ENCODE measurements at places on chromosomes 4 and X. TPM values are rescaled to one million over a fixed set of nuclear protein-coding genes. Genes with fewer than 3 reads are reported as not detected.

TLR10 gene
- not detected for total RNA-seq

TXLNG gene
- total RNA-seq, result 23.8 TPM

SLIT2 gene
- total RNA-seq, result 0.07 TPM

RAI2 gene
- 0.17 TPM for total RNA-seq

HNRNPD gene
- total RNA-seq, result 438 TPM

HPGDS gene
- not detected for total RNA-seq

SHISA3 gene
- not detected for total RNA-seq

CXCL10 gene
- 6.5 TPM for total RNA-seq

DMRTC1B gene
- total RNA-seq, result not detected

GPR143 gene
- total RNA-seq, result not detected

RHOXF2B gene
- total RNA-seq, result not detected

GPRASP1 gene
- 0.44 TPM for total RNA-seq

DNA sequence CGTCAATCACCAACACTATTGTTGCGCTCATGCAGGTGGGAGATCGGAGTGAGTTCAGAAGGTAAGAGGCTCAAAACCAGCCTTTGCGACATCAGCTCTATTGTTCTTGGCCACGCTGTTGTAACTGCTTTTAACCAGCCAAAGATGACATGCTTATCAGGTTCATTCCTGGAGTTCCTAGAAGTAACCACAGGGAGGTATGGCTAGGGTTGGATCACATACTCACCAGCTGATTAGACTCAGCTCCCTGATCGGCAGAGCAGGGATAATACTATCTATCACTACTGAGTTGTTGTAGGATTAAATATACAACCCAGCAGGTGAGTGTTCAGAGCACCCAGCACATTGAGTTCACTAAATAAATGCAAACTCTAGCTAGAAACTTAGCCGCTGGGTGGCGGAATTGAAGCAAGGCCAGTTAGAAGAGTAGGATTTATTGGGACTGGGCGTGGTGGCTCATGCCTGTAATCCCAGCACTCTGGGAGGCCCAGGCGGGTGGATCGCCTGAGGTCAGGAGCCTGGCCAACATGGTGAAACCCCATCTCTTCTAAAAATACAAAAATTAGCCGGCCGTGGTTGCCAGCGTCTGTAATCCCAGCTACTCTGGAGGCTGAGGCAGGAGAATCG is 12.4 kb downstream of the SLC34A2 start:
- no peaks in the 10 kb centered on the region for H3K36me3 ChIP-seq
- H3K4me3 ChIP-seq, result no peak overlapping the region
- H3K27ac ChIP-seq, result no peak overlapping the region
- H3K4me1 ChIP-seq, result no peaks in the 10 kb centered on the region

DNA sequence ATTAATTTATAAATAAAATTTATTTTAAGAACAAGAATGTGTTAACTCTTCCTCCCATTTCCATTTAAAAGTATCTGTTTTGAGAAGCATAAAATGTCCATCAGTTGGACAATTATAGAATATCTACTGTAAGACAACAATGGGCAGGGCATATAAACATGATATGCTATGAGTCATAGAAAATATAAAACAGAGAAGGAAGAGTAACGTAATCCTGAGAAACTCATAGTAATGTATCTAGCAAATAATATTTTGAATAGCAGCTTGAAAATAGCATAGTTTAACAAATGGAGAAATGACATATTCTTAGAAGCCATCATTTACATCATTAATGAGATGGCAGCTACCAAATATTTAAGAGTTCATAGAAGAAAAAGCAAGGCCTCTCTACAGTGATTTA is 820.3 kb upstream of the PCDH10 start:
- no peaks in the 10 kb centered on the region for H3K36me3 ChIP-seq
- no peak for DNase-seq
- no peak overlapping the region for H3K27ac ChIP-seq
- H3K4me3 ChIP-seq, result no peak overlapping the region
- no peaks in the 10 kb centered on the region for H3K4me1 ChIP-seq

- peaks cover 61% of the 10 kb centered on the region for H3K36me3 ChIP-seq
- peak; percentile 90 for DNase-seq
- H3K27ac ChIP-seq, result peak overlapping the region; percentile 99
- H3K4me1 ChIP-seq, result peaks cover 69% of the 10 kb centered on the region
Observed at GRCh38 chr4:82428969-82429727, 1.1 kb downstream of the HNRNPDL start.

DNA sequence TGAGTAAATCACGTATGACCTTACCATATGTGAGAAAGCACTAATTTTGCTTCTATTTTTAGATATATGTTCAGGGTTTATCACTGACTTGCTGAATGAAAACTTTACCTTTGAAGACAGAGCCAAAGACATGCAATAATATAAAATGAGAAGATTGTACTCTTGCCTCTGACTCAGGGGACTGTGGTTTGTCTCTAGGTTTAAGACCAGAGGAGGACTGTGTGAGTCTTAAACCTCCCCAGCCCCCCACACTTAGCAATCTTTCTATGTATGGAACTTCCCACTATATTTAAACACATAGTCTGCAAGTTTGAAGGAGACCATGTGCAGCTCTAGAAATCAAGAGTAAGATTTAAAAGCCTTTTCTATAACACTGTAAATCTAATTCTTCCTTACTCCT is 368.7 kb upstream of the FAM241A start:
- no peak for DNase-seq
- no peaks in the 10 kb centered on the region for H3K4me1 ChIP-seq

GRCh38 chr4:162874748-162875147 is 291.9 kb downstream of the NAF1 start:
- H3K4me1 ChIP-seq, result no peaks in the 10 kb centered on the region
- no peak overlapping the region for H3K27ac ChIP-seq
- no peaks in the 10 kb centered on the region for H3K27me3 ChIP-seq
- no peaks in the 10 kb centered on the region for H3K36me3 ChIP-seq
- DNase-seq, result no peak
- H3K4me3 ChIP-seq, result no peak overlapping the region

DNA sequence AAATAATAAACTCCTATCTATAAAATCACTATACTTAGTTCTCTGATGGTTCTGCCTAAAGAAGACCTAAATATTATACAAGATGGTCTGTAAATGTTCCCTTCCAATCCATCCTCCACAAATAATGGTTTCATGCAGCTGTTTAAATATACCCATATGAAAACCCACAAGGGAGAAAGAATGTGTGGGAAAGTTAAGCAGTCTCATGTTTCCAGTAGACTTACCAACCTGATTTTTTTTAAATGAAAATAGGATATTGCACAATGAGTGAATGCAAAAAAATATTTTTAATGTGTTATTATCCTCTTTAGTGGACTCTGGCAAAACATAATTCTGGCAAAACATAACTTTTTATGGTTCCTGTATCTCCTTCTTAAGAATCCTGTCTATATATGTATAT is 23.3 kb downstream of the CAMK2D start:
- DNase-seq, result no peak
- peaks cover 58% of the 10 kb centered on the region for H3K4me1 ChIP-seq
- no peak overlapping the region for H3K4me3 ChIP-seq
- H3K27me3 ChIP-seq, result no peaks in the 10 kb centered on the region
- H3K36me3 ChIP-seq, result peaks cover 52% of the 10 kb centered on the region
- H3K27ac ChIP-seq, result no peak overlapping the region

GRCh38 chrX:68454476-68455150 is 21.3 kb upstream of the OPHN1 start:
- no peaks in the 10 kb centered on the region for H3K4me1 ChIP-seq
- no peaks in the 10 kb centered on the region for H3K27me3 ChIP-seq
- H3K4me3 ChIP-seq, result no peak overlapping the region
- no peak overlapping the region for H3K27ac ChIP-seq

DNA sequence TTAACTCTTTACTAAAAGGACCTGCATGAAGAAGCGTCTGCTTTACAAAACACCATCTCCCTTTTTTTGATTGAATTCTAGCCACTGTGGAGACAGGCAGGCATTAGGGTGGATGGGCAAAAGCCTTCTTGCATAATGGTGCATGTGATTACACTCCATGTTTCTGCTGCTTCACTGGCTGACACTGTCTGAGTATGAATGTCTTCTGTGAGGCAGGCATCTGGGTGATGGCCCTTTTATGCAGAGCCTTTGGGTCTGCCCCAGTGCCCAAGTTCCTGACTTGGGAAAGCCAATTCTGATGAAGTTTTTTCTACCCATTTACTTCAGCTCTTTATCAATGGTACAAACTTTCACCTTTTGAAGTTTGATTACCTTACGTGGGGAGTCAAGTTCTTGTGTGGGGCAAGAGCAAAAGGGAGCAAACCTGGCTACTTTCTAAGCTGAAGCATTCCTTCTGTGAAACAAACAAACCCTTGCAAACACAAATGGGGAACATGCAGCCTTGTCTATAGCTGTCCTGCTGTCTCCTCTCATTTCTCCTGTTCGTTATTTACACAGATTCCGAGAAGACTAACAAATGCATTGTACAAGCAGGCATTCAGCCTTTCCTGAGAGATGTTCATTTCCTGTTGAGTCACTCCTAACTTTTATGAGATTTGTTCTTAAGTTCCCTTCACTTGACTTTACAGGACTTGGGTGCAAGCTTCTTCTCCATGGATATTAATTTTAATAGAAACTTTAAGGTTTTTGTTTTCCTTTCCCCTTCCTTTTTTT is 301.9 kb downstream of the TLL1 start:
- no peak overlapping the region for H3K4me3 ChIP-seq
- H3K4me1 ChIP-seq, result no peaks in the 10 kb centered on the region
- no peaks in the 10 kb centered on the region for H3K36me3 ChIP-seq
- DNase-seq, result no peak

GRCh38 chr4:101307899-101308298 is 39.4 kb downstream of the PPP3CA start:
- H3K36me3 ChIP-seq, result no peaks in the 10 kb centered on the region
- DNase-seq, result no peak
- H3K27ac ChIP-seq, result no peak overlapping the region
- peaks cover 12% of the 10 kb centered on the region for H3K4me1 ChIP-seq
- H3K4me3 ChIP-seq, result no peak overlapping the region

- H3K4me1 ChIP-seq, result no peaks in the 10 kb centered on the region
- H3K36me3 ChIP-seq, result no peaks in the 10 kb centered on the region
- H3K27ac ChIP-seq, result no peak overlapping the region
- H3K27me3 ChIP-seq, result peaks cover 2% of the 10 kb centered on the region
- no peak overlapping the region for H3K4me3 ChIP-seq
Observed at GRCh38 chrX:101223226-101223625, 3.6 kb downstream of the DRP2 start.

- H3K4me1 ChIP-seq, result peaks cover 9% of the 10 kb centered on the region
- H3K36me3 ChIP-seq, result peaks cover 8% of the 10 kb centered on the region
- no peak for DNase-seq
- H3K4me3 ChIP-seq, result no peak overlapping the region
Observed at GRCh38 chrX:19615361-19615910, 100.1 kb upstream of the MAP3K15 start.

- H3K27ac ChIP-seq, result no peak overlapping the region
- no peaks in the 10 kb centered on the region for H3K27me3 ChIP-seq
- H3K36me3 ChIP-seq, result no peaks in the 10 kb centered on the region
- no peaks in the 10 kb centered on the region for H3K4me1 ChIP-seq
- no peak for DNase-seq
- H3K4me3 ChIP-seq, result no peak overlapping the region
Observed at GRCh38 chr4:41160012-41160789, 54.1 kb downstream of the APBB2 start.

GRCh38 chrX:148904421-148905111 is 404.1 kb downstream of the AFF2 start:
- no peak for DNase-seq
- no peaks in the 10 kb centered on the region for H3K27me3 ChIP-seq
- no peak overlapping the region for H3K4me3 ChIP-seq
- H3K27ac ChIP-seq, result no peak overlapping the region

- H3K27me3 ChIP-seq, result no peaks in the 10 kb centered on the region
- no peak overlapping the region for H3K27ac ChIP-seq
- no peak for DNase-seq
- H3K4me3 ChIP-seq, result no peak overlapping the region
Observed at GRCh38 chr4:113785781-113786180, 24.2 kb upstream of the CAMK2D start.

DNA sequence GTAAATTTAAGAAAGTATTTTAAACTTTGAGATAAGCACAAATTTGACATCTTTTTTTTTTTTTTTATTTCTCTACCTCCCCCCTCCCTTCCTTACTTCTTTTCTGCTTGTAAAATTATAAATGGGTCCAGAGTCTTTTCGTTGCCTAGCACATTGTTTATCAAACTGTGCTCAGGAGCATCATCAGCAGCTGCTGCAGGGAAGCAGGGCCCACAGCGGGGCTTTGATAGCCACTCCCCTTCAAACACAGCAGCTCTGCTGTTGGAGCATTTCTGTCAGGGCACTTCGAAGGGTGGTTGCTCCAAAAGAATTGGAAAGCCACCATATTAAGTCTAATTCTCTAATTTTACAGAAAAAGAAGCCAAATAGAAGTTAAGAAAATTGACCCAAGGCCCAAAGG is 588.3 kb downstream of the SPRY1 start:
- no peak overlapping the region for H3K4me3 ChIP-seq
- no peak for DNase-seq
- no peaks in the 10 kb centered on the region for H3K36me3 ChIP-seq
- no peak overlapping the region for H3K27ac ChIP-seq
- H3K27me3 ChIP-seq, result peaks cover 2% of the 10 kb centered on the region
- H3K4me1 ChIP-seq, result no peaks in the 10 kb centered on the region

DNA sequence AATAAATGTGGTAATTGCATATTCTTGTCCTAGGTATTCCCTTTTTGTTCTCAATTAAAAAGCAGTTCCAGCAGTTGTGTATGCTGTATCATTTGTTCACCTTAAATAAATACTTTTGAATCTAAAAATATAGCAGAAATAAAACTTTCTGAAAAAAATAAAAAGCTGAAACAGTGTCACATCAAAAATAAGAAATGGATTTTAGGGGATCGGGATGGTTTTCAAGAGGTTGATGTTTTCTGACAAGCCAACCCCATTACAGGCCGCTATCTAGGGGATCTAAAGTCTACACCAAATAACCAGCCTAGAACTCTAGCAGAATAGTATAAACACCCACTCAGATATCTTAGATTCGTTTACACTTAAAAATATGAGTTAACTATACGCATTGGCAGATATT is 95.4 kb upstream of the MAML3 start:
- no peak overlapping the region for H3K4me3 ChIP-seq
- H3K27ac ChIP-seq, result no peak overlapping the region
- no peaks in the 10 kb centered on the region for H3K36me3 ChIP-seq
- peaks cover 32% of the 10 kb centered on the region for H3K27me3 ChIP-seq
- H3K4me1 ChIP-seq, result peaks cover 25% of the 10 kb centered on the region

DNA sequence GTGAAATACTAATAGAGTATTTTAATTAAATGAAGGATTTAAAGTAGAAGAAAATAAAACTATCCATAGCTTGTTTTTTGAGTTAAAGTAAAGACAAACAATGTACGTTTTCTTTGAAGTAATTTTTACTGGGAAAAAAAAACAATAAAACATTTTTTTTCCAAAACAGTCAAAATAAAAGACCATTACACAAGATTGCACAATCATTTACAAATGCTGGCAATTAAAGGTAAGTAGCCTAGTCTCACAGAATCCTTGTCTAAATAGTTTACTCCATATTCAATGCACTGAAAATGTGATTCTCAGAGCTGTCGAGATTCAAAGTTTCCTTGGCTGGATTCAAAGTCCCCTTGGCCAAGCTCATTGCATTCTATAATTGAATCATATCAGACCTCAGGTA is 21.2 kb downstream of the C4orf54 start:
- no peaks in the 10 kb centered on the region for H3K4me1 ChIP-seq
- H3K36me3 ChIP-seq, result no peaks in the 10 kb centered on the region
- H3K27ac ChIP-seq, result no peak overlapping the region
- no peak overlapping the region for H3K4me3 ChIP-seq
- H3K27me3 ChIP-seq, result peaks cover 2% of the 10 kb centered on the region

- H3K36me3 ChIP-seq, result no peaks in the 10 kb centered on the region
- no peak for DNase-seq
- no peaks in the 10 kb centered on the region for H3K27me3 ChIP-seq
- H3K27ac ChIP-seq, result no peak overlapping the region
- H3K4me3 ChIP-seq, result no peak overlapping the region
- H3K4me1 ChIP-seq, result no peaks in the 10 kb centered on the region
Observed at GRCh38 chr4:41611881-41612871, 74.2 kb downstream of the LIMCH1 start.
